Activated CD8-positive, alpha-beta memory T cell treated with anti-CD3 and anti-CD28 coated beads for 4 hours (primary cell): ENCODE measurements at places on chromosomes 12 and 14.

DNA sequence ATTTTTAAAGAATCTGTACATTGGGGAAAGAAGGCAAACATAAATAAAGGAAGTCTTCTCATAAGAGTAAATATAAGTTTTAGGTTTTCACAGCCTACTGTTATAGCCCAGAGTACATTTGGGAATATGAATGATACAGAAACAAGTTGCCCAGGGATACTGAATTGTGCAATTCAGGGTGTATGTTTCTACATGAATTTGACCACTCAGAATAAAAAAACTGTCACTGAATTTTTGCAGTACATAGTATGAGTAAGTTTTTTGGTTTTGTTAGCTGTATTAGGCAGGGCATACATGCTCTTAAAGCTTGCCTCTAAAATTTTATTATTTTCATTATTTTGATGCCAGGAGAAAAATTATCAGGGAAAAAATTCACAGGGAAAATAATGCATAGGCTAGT lies 6.6 kb upstream of the PCNX4 start:
- no peak for DNase-seq

DNA sequence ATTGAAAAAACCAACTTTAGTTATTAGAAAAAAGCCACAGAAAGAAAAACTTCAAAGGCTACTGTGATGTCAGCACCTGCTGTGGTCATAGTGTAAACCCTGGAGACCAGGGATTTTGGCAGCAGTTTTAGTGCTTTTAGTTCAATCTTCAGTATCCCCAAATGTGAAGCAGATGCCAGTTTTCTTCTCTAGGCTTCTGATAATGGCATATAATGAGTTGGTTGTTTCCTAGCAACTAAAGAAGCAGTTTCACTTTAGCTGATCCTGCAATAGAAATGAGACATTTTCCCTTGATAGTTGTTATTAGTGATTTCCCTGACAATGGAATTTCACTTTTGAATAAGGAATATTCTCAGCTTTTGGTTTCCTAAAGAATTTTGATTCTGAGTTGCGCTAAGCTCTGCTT lies 131.2 kb downstream of the NUBPL start:
- DNase-seq = no peak

- no peak for DNase-seq
Observed at GRCh38 chr12:13199592-13199991, 3.1 kb downstream of the EMP1 start.

DNA sequence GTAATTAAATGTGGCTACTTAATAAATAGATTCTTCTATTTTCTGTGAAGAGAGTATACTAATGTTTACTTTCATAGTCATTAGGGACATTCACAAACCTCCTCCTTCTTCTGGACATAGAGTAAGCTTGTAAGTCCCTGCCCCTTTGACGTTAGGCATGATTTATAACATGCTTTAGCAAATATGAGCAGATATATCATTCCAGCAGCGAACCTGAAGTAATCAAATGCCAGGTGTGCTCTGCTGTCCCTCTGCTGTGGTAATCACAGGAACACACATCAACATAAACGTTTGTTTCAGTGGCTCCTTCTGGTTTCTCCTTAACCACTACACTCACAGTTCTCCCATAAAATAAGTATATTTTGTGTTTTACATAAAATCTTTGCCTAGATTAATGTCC lies 961.8 kb downstream of the FLRT2 start:
- no peak for DNase-seq

- no peak for DNase-seq
Observed at GRCh38 chr12:71108355-71108754, 49.4 kb downstream of the TSPAN8 start.

DNA sequence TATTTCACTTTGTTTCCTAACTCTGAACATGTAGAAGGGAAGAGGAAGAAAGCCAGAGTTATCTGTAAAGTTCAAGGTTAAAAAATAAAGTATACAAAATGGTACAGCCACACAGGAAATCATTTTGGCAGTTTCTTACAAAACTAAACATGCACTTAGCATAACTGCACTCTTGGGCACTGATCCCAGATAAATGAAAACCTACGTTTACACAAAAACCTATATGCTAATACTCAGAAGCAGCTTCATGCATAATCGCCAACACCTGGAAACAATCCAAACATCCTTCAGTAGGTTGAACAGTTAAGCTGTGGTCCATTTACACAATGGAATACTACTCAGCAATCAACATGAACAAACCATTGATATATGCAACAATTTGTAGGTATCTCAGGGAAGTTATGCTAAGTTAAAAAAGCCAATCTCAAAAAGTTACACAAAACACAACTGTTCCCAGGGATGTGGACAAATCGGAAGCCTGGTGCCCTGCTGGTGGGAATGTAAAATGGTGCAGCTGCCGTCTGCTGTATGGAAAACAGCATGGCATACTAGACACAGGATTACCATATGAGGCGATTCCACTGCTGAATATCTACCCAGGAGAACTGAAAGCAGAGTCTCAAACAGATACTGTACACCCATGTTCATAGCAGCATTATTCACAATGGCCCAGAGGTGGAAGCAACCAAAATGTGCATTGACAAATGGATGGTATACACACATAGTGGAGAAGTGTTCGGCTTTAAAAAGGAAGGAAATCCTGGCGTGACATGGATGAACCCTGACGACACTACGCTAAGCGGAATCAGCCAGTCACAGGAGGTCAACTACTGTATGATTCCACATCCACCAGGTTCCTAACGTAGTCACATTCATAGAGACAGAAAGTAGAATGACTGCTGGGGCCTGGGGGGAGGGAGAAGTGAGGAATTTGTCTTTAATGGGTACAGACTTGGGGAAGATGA lies 37.7 kb downstream of the NRDE2 start:
- DNase-seq = no peak

GRCh38 chr14:104872469-104873341 lies 7.6 kb downstream of the CEP170B start:
- no peak for DNase-seq

DNA sequence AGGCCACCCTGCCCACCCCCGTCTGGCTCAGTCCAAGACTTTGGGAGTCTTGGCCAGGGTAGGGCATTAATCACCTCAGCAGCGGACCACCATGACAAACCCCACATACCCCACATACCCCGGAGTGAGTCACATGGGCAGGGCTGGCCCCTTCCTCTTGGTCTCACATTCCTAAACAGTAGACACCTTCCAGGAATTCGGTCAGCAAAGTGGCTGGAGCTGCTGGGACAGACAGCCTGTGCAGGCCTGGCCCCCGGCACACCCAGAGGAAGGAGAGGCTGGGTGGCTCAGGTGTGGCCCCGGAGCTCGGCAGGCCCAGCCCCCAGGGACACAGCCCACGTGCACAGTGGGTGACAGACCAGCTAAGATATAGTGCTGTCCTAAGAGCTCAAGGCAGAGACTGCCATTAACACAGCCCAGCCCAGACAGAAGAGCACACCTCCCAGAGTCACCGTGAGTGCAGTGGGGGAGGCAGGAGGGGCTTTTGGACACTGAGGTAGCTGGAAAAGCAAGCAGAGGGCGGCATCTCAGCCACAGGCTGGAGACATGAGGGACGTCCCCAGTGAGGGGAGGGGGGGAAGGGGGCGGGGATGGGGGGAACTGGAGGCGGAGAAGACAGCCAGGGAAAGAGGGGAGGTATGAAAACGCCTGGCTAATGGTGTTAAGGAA lies 24.0 kb downstream of the CCDC85C start:
- DNase-seq = no peak

- DNase-seq = no peak
Observed at GRCh38 chr12:50123203-50123602, 11.2 kb downstream of the COX14 start.

DNA sequence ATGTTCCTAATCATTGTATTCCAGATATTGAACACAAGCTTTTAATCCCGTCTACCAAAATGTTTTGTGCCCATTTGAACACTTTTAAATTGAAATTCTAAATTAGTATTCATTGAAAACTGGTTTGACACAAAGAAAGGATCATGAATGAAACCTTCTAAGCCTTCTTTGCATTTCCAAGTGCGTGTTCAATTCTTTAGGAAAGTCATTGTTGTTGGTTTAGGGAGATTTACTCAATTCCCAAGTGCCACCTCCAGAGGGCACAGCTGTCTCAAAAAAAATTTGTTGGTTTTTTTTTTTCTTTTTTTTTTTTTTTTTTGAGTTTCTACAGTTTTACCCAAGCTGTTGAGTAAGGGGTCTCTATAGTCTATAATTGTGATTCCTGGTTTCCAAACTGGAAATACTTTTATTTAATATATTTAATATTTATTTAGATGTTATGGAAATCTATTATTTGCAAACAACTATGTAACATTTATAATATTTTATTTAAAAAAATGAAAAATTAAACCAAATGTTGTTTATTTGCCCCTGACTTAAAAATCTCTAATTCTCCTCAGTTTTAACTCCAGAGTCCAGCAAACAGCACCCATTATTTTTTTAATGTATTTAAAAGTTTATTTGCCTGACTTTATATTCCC lies 79.9 kb downstream of the NEDD1 start:
- no peak for DNase-seq

GRCh38 chr12:17793854-17794253 lies 296.1 kb downstream of the RERGL start:
- DNase-seq = no peak

DNA sequence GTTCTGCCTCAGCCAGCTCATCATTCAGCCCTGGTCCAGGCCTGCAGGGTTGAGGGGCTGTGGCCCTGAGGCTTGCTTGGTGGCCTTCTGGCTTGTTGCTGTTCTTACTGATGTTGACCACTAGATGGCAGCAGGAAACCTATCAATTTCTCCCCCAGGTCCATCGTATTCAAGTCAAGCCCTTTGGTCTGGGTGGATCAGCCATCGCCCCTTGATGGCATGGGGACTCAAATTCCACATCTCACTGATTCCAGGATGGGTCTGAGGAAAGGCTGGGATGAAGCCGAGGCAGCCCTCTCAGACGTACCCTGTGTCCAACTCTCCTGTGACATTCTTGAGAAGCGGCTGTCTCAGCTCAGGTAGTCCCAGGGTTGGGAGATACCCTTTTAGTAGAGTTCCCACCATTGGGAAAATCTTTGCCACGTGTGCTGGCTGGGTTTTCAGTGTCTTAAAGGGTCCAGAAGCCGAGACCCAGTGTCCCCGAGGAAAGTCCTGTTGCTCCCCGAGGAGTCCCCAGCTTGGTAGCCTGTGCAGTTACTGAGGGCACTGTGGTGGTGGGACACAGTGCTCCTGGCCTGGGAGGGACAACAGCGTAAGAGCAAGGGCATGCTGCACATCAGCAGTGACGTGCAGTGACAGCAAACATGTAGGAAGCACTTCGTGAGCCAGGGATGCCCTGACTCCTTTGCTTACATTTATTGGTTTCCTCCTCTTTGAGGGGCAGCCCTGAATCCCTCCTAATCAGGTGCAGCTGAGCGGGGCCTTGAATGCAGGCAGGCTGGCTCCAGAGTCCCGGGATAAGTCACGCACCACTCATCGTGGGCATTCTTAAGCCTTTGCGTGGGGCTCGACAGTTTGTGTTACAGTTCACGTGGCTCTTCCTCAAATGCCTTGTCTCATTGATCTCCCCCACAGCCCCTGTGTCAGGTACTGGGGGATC lies 58.6 kb downstream of the TSPAN9 start:
- no peak for DNase-seq

DNA sequence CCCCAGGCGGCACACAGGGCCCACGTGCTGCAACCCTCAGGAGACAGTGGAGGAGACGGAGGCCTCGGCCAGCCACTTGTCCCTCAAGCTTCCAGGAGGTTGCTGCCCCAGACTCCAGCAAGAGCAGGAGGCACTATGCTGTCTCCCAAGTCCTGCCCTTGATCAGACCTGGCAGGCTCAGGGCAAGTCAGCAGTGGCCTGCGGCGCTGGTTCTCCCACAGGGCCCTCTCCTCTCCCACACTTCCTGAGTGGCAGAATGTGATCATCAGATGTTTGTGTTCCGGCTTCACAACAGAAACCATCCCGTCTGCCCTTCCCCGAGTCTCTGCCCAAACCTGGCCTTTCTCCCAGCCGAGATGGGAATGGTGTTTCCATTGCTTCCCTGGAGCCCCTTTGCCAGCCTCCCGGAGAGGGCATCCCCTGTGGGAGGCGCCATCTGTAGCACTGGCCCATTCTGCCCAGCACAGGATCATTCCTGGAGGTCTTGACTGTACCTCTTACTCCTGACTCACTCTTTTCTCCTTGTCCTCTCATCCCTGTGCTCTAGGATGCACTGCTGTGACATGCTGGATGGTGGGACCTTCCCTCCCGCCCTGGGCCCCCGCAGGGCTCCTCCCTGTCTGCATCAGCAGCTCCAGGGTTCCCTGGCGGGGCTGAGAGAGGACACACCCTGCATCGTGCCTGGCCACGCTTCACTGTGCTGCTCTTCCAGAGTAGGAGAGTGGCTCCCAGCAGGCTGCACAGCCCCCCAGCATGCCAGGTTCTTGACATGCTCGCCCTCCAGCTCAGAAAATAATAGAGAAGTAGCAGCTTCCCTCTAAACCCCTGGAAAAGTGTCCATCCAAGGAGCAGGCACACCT lies 114.7 kb upstream of the FKBP4 start:
- DNase-seq = no peak

DNA sequence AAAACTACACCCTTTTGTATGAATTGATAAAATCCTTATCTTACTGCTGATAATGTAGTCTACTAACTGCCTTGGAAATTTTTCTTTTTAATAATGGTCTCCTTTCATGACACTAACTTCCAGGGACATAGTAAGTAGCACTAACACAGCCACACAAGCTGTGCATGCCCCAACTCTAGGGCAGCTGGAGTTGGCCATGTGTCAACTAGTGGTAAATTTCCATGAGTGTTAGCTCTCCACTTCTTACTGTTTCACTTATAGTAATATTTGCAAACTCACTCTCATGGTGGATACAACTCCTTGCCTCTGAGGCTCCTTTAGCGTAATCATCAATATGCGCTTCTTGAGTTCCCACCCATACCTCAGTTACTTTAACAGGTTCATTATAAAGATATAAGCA lies 38.0 kb downstream of the LGR5 start:
- DNase-seq = no peak

- DNase-seq = no peak
Observed at GRCh38 chr14:76924371-76925096, 98.3 kb downstream of the LRRC74A start.

DNA sequence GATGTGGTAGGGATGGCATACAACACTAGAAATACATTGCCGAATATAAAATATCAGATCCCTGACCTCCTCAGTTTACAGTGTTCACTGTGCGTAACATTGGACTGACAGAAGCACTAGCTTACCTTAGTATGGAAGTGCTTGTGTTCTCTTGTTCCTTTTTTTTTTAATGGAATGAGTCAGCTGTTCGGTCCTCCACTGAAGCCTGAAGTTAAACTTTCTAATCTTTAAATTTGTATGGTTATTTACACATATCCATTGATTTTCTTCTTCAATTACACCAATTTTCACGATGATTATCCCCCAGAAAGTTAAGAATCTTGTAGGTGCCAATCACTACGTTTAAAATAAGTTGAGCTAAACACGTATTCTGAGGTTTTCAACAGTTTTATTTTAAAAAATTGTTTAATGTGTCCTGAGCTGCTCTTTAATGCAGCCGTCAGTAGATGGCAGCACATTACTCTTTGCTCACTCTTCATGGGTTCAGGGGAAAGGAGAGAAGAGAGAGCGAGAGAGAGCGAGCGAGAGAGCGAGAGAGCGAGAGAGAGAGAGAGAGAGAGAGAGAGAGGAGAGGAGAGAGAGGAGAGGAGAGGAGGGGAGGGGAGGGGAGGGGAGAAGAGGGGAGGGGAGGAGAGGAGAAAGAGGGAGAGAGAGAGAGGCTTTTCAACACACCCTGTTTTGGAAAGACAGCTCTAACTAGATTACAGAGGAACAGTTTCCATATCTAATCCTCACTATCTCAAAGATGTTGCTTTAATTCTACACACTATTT lies 134.7 kb upstream of the SCAF11 start:
- DNase-seq = peak; percentile 39
